Activated CD4-positive, alpha-beta T cell treated with anti-CD3 and anti-CD28 coated beads, Interleukin-2, amount 10 ng/mL, durations not matched to agents 7 days and 5 days (primary cell): ENCODE measurements at places on chromosomes 1 and 21.

- H3K4me1 ChIP-seq = peaks cover 7% of the 10 kb centered on the region
- peak; percentile 70 for DNase-seq
- no peaks in the 10 kb centered on the region for H3K36me3 ChIP-seq
- no peak overlapping the region for H3K4me3 ChIP-seq
- H3K27me3 ChIP-seq = no peaks in the 10 kb centered on the region
These were observed 40.4 kb downstream of the CASZ1 start for GRCh38 chr1:10755970-10756521.

DNA sequence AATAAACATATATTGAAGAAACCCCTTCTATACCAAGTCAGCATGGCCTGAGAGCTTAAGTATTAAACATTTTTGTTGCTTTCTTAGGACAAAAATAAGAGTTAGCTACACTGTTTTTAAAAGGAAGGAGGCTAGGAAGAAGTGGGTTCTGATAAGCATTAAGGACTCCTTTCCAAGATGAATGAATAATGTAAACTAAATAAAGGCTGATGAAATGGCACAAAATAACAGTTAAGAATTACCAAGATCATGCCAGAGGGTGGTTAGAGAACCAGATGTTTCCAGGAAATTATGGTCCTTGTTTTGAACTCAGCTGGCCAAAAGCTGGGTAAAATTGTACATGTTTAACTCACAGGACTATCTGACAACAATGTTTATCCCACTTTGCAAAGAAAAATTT, 114.1 kb upstream of the ETS2 start:
- no peak for DNase-seq
- H3K27me3 ChIP-seq = peaks cover 24% of the 10 kb centered on the region
- H3K4me3 ChIP-seq = no peak overlapping the region
- H3K27ac ChIP-seq = no peak overlapping the region
- no peaks in the 10 kb centered on the region for H3K4me1 ChIP-seq
- H3K36me3 ChIP-seq = no peaks in the 10 kb centered on the region

GRCh38 chr21:28767523-28767922, 225.2 kb downstream of the LTN1 start:
- no peaks in the 10 kb centered on the region for H3K27me3 ChIP-seq
- peaks cover 23% of the 10 kb centered on the region for H3K36me3 ChIP-seq
- no peak overlapping the region for H3K27ac ChIP-seq
- H3K4me3 ChIP-seq = no peak overlapping the region
- H3K4me1 ChIP-seq = peaks cover 9% of the 10 kb centered on the region

DNA sequence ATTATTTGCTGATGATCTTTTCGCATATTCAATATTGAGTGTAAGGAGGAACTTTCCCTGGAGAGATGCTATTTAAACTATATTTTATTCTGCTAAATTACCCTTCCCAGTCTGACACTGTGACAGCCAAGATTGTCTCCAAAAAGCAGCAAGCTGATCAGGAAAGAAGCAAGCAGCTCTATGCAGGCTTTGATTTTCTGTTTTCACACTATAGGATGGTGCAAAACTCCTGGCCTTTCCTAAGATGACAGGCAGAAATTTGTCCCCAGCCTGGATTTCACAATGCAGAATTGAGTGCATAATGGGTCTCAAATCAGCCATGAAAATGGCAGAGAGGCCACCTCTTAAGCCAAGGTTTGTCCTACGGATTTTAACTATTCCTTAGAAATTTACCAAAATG, 1.1 kb downstream of the SGIP1 start:
- peaks cover 62% of the 10 kb centered on the region for H3K27me3 ChIP-seq
- peaks cover 17% of the 10 kb centered on the region for H3K4me1 ChIP-seq
- DNase-seq = no peak
- no peak overlapping the region for H3K27ac ChIP-seq
- no peaks in the 10 kb centered on the region for H3K36me3 ChIP-seq

GRCh38 chr1:19564366-19564765, 79.0 kb upstream of the CAPZB start:
- no peak overlapping the region for H3K27ac ChIP-seq
- no peaks in the 10 kb centered on the region for H3K27me3 ChIP-seq
- no peaks in the 10 kb centered on the region for H3K36me3 ChIP-seq
- no peaks in the 10 kb centered on the region for H3K4me1 ChIP-seq
- H3K4me3 ChIP-seq = no peak overlapping the region
- DNase-seq = no peak

- H3K27me3 ChIP-seq = peaks cover 8% of the 10 kb centered on the region
- no peaks in the 10 kb centered on the region for H3K36me3 ChIP-seq
- H3K4me3 ChIP-seq = no peak overlapping the region
- no peak overlapping the region for H3K27ac ChIP-seq
These were observed 64.1 kb upstream of the CACHD1 start for GRCh38 chr1:64405833-64406232.

DNA sequence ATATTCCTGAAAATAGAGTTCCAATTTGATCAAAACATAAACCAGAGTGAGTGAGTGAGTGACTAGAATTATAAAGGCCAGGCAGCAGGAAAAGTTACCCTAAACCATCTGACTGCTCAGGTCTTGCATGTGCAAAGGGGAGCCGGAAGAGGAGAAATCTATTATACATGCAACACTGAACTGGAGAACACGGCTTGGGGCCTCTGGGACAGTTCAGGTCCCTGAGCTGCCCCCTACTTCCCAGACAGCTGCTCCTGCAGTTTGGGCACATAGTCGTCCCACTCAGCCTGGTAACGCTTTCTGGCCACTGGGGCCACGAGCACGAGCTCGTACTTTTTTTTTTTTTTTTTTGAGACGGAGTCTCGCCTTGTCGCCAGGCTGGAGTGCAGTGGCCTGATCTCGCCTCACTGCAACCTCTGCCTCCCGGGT, 40.1 kb downstream of the PTPRC start:
- H3K4me1 ChIP-seq = peaks cover 89% of the 10 kb centered on the region
- peak; percentile 51 for DNase-seq
- H3K27ac ChIP-seq = peak overlapping the region; percentile 92
- no peaks in the 10 kb centered on the region for H3K27me3 ChIP-seq
- peak overlapping the region; percentile 62 for H3K4me3 ChIP-seq
- peaks cover 70% of the 10 kb centered on the region for H3K36me3 ChIP-seq

- H3K27ac ChIP-seq = no peak overlapping the region
- no peaks in the 10 kb centered on the region for H3K36me3 ChIP-seq
- H3K4me1 ChIP-seq = no peaks in the 10 kb centered on the region
- no peak for DNase-seq
These were observed 918.1 kb downstream of the ADGRL2 start for GRCh38 chr1:82718719-82719419.

DNA sequence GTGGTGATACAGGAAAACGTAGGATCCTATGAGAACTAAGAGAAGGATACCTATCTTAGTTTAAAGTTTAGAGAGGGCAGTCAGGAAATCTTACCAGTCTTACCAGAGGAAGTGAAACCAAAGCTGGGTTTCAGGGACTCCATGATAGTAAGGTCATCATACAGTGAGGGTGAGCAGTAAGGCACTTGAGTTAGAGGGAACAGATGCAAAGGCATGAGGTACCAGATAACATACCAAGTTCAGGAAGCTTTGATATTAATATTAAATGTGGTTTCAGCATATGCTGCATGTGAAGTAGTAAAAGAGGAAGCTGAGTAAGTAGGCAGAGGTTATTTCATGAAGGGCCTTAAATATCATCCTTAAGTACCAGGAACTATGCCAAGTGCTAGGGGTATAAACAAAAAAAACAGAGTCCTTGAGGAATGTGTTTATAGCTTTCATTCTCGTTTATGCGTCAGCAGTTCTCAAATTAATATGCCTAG, 16.9 kb downstream of the ATG4C start:
- H3K4me1 ChIP-seq = peaks cover 17% of the 10 kb centered on the region
- H3K27ac ChIP-seq = no peak overlapping the region
- H3K36me3 ChIP-seq = peaks cover 7% of the 10 kb centered on the region
- DNase-seq = no peak
- H3K4me3 ChIP-seq = no peak overlapping the region

GRCh38 chr1:8083739-8084484, 57.8 kb upstream of the ERRFI1 start:
- no peaks in the 10 kb centered on the region for H3K36me3 ChIP-seq
- H3K27me3 ChIP-seq = peaks cover 20% of the 10 kb centered on the region
- H3K4me3 ChIP-seq = no peak overlapping the region
- H3K4me1 ChIP-seq = no peaks in the 10 kb centered on the region

- H3K27me3 ChIP-seq = no peaks in the 10 kb centered on the region
- H3K4me3 ChIP-seq = peak overlapping the region; percentile 69
- peaks cover 66% of the 10 kb centered on the region for H3K4me1 ChIP-seq
- H3K36me3 ChIP-seq = peaks cover 47% of the 10 kb centered on the region
These were observed 15.2 kb downstream of the HENMT1 start for GRCh38 chr1:108645564-108646184.

DNA sequence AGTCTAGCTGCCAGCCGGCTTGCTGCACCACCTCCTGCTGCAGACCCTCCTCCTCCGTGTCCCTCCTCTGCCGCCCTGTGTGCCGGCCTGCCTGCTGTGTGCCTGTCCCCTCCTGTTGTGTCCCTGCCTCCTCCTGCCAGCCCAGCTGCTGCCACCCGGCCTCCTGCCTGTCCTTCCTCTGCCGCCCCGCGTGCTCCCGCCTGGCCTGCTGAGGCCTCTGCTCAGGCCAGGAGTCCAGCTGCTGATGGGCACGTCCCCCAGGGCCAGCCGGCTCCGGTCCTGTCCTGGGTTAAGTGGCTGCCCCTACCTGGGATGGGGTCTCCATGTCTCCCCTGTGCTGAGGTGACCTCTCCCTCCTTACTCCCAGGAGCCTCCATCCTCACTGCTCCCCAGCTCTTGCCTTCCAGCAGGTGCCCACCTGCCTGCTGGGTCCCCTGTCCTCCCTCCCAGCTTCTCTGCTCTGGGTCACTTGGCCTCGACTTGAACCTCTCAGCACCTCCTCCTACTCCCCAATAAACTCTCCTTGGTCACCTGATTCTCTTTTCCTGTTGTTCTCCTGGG, 870 bp downstream of the KRTAP10-8 start:
- H3K4me1 ChIP-seq = peaks cover 6% of the 10 kb centered on the region
- H3K27me3 ChIP-seq = peaks cover 3% of the 10 kb centered on the region
- peaks cover 4% of the 10 kb centered on the region for H3K36me3 ChIP-seq
- H3K27ac ChIP-seq = no peak overlapping the region
- no peak for DNase-seq

GRCh38 chr1:186770421-186770820, 58.3 kb upstream of the PLA2G4A start:
- no peak overlapping the region for H3K4me3 ChIP-seq
- H3K4me1 ChIP-seq = no peaks in the 10 kb centered on the region
- H3K27me3 ChIP-seq = peaks cover 5% of the 10 kb centered on the region
- H3K36me3 ChIP-seq = no peaks in the 10 kb centered on the region
- DNase-seq = no peak
